Left ventricle myocardium inferior (tissue), 1 donor: ENCODE measurements at places on chromosomes 5 and 9.

GRCh38 chr5:68299105-68299504, 83.5 kb downstream of the PIK3R1 start:
- no peak for DNase-seq

- DNase-seq: no peak
These were observed 1719.1 kb downstream of the MAT2B start for GRCh38 chr5:165224366-165225045.

DNA sequence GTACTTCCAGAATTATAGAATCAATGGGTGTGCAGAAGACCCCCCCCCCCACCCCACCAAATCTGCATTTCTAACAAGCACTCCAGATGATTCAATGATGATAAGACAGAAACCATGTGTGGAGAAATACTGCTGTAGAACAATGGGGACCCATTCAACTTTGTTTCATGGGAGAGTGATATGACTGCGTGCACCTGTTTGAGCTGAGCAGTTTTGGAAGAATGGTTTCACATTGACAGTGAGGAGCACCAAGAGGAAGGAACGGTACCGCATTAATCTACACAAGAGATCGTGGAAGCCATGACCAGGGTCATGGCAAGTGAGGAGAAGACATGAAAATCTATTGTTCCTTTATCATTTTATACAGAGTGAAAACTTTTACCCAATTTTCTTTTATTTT, 202.7 kb downstream of the CD180 start:
- no peak for DNase-seq

- DNase-seq: no peak
These were observed 27.7 kb upstream of the ZNF622 start for GRCh38 chr5:16493261-16493660.

DNA sequence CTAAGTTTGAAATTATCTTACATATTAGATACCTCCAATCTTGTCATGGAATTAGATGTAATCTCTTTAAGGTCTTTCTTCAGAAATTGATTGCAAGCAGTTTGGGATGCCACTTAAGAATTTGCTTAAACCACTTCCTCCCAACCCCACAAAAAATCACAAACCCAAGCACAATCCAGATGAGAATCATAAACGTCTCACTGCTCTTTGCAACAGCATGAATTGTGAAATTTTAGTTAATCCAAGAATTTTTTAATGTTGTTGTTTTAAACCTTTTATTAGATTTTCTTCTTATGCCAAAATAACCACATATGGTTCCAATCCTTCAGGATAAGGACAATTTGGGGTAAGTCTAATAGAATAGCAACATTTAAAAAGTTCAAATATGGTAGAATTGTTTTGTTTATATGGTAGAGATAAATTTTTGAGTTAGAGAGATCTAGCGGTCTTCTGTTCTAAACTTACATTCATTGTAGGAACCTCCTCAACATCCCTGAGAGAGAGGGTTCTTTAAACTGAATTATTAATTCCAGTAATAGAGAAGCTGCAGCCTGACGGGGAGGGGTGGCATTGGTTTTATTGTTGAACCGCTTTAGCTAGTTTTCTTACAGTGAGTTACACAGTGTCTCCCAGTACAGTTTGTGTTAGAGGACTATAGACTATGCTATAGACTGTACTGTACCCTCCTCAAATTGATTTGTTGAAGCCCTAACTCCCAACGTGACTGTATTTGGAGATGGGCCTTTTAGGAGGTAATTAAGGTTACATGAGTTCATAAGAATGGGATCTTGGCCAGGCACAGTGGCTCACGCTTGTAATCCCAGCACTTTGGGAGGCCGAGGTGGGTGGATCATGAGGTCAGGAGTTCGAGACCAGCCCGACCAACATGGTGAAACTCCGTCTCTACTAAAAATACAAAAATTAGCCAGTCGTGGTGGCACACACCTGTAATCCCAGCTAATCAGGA, 24.8 kb upstream of the IL6ST start:
- DNase-seq: no peak

GRCh38 chr9:92247296-92247695, 46.2 kb downstream of the IARS1 start:
- no peak for DNase-seq

- no peak for DNase-seq
These were observed 131.6 kb downstream of the SEMA6A start for GRCh38 chr5:116442931-116443551.

GRCh38 chr9:78030553-78031443, 813 bp downstream of the GNAQ start:
- DNase-seq: peak; percentile 50

DNA sequence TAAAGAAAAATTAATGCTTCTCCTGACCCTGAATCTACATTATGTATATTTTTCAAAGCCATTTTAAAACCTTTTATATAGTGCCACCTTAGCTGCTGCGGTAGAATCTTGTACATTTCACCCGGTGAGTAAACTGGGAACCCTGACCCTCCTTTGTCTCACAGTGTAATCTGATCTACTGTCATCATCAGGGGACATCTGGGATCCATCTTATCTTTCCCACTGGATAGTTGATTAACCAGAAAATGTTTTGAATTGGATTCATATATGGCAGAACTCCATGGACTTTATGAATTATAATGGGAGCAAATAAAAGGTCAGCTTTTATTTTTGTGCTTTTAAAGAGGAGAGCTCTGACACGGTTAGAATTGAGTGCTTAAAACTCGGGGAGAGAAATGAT, 95.0 kb downstream of the ADAMTSL1 start:
- DNase-seq: no peak

DNA sequence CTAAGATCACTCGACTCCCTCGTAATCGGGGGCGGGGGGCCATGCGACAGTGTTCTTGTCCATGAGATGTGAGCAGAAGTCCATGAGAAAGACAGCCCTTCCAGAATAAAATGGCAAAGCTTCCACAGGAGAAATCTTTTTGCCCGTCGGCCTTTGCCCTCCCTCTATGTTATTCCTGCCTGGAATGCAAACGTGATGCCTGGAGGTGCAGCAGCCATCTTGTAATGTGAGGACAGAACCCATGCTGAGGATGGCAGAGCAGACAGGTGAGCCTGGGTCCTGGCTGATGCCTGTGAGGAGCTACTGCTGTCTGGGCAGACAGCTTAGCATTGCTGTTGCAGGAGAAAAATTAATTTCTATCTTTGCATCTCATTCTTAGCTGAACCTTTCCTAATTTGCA, 17.2 kb downstream of the MED10 start:
- no peak for DNase-seq

GRCh38 chr9:88533951-88534455, 975 bp upstream of the NXNL2 start:
- peak; percentile 35 for DNase-seq

DNA sequence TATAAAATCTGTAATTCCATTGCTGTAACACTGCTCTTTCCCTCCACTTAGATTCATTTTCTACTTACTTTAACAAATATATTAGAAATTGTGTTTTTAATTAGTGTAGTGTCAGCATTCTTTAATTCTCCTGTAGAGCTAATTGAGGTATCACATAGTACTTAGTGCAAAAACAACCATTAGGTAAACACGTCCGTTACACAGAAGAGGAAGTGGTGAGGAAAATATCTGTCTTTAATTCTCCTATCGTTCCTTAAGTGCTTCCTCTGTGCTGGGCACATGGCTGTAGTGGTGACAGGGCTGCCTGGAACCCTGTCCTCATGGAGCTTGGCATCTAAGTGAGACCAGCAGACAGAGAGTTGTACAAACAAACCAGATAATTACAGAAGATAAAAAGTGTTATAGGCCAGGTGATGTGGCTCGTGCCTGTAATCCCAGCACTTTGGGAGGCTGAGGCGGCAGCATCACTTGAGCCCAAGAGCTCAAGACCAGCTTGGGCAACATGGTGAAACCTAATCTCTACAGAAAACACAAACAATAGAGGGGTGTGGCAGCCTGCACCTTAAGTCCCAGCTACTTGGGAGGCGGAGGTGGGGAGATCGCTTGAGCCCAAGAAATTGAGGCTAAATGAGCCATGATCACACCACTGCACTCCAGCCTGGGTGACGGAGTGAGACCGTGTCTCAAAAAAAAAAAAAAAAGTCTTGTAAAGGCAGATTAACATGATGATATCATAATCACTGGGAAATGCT, 36.4 kb downstream of the PARP8 start:
- no peak for DNase-seq

GRCh38 chr5:120609570-120609969, 145.5 kb downstream of the PRR16 start:
- no peak for DNase-seq

- no peak for DNase-seq
These were observed 96.8 kb downstream of the FBXO4 start for GRCh38 chr5:42021923-42022322.

DNA sequence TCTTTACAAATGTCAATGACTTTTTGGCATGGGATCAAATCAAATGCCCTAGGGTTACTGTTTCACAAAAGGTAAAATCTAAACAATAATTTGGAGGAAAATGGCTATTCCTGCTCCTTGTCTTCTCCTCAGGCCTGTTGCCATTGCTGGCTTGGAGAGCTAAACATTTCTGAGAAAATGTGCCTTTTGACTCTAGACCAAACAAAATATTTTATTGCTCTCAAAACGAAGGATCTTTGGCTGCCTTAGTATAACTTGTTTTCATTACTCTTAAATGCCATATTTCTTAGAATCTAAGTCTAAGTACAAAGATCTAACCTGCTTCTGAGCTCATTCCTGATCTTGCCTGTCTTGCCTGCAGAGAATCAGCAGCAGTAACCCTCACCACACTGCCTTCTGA, 116.6 kb downstream of the MUSK start:
- DNase-seq: no peak

GRCh38 chr5:93717162-93717561, 24.2 kb downstream of the POU5F2 start:
- no peak for DNase-seq

DNA sequence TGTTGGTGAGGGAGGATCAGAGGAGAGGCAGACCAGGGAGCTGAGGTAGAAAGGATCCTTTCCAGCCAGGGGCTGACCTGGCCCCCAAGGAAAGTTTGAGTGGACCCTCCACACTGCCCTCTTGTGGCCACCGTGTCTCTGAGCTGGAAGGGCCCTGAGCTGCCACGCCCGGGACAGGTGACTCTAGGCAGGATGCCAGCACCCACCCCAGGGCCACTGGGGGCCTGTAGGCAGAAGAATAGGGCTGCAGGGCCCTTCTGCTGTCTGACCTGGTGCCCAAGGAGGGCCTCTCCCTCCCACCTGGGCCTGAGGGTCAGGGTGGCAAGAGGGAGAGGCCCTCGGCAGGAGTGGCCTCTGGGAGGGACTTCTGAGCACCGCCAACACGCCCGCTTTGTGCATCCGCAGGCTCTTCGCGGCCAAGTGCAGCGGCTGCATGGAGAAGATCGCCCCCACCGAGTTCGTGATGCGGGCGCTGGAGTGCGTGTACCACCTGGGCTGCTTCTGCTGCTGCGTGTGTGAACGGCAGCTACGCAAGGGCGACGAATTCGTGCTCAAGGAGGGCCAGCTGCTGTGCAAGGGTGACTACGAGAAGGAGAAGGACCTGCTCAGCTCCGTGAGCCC, 76.8 kb downstream of the LMX1B start:
- peak; percentile 59 for DNase-seq

GRCh38 chr5:95613514-95613913, 6.4 kb upstream of the GPR150 start:
- DNase-seq: no peak

- no peak for DNase-seq
These were observed 145.2 kb downstream of the EDIL3 start for GRCh38 chr5:84239494-84239893.

DNA sequence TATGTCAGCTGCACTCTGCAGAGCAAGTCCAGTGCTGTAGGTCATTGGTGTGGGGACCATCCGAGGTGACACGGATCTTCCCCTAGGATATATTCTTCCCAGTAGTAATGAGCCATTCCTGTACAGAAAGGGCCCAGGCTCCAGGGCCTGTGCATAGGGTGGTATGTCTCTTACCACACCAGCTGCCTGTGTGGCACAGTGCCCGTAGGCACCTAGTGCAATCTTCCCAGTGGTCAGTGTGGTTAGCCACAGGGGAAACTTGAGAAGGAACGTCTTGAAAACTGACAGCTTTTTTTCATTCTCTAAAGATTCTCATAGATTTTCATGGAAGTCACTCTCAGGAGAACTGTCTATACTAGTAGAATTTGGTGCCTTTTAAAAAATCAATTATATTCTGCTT, 39.8 kb downstream of the CYSTM1 start:
- DNase-seq: no peak

GRCh38 chr5:38670878-38671277, 114.4 kb upstream of the LIFR start:
- DNase-seq: no peak

GRCh38 chr9:38405785-38406184, 13.3 kb downstream of the ALDH1B1 start:
- DNase-seq: no peak

- no peak for DNase-seq
These were observed 110.0 kb upstream of the DHFR start for GRCh38 chr5:80764786-80765185.

DNA sequence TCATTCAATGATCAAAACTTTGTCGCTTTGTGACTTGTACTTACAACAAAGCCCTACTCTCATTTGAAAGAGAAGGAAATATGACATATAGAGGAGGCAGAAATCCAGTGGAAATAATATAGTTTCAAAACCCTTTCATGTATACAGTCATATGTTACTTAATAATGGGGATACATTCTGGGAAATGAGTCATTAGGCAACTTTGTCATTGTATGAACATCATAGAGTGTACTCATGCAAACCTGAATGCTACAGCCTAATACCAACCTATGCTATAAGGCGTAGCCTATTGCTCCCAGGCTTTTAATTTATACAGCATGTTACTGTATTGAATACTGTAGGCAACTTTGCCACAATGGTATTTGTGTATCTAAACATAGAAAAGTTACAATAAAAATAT, 69.0 kb upstream of the SMC2 start:
- no peak for DNase-seq

DNA sequence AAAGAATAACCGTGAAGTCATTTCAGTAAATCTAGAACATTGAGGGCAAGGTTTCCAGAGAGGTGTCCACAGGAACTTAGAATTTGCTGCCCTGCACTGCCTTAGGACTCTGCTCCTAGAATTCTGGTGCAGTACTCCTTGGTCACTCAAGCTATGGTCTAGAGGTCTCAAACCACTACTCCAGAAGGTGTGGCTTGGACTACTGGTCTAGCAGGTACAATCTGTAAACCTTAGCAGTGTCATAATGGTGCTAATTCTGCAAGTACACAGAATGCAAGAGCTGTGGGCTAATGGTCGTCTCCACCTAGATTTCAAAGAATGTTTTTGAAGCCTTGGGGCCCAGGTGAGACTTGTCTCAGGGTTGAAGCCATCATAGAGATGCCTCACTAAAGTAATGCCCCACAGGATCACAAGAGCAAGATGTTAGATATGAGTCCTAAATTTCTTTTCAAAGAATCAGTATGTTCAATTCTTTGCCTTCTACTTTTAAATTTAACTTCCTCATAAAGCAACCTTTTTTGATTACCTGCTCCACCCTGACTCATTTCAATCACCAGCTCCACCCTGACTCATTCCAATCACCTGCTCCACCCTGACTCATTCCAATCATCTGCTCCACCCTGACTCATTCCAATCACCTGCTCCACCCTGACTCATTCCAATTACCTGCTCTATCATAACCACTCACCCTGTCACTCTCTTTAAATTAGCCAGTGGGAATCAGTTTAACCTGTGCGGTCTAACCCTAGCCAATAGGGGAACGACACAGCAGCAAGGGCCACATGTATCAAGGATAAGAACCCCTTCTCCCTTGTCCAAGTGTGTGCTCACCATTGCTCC, 1111.8 kb upstream of the ACO1 start:
- no peak for DNase-seq
